Fibroblast of gingiva (primary cell): ENCODE measurements at places on chromosomes 2 and 18.

DNA sequence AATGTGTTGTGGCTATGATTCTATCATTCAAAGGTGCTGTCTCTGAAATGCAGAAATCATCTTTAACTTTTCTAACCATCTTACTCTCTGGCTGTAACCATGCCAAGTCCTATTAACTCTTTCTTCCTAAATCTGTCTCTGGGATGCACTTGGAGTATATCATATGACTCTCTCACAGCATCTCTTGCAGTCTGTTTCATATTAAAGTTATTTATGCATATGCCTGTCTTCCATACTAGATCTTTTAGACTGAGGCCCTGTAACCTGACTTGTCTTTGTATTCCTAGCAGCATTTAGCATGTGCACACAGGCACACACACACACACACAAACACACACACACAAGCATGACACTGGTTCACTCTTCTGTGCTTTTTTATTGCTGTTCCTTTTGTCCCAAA lies 320.6 kb downstream of the ETAA1 start:
- DNase-seq, result no peak

- DNase-seq, result no peak
Measured at GRCh38 chr18:58290116-58290695, 246.2 kb downstream of the NEDD4L start.

GRCh38 chr2:240569998-240570530 lies 1.8 kb downstream of the RNPEPL1 start:
- no peak for DNase-seq

DNA sequence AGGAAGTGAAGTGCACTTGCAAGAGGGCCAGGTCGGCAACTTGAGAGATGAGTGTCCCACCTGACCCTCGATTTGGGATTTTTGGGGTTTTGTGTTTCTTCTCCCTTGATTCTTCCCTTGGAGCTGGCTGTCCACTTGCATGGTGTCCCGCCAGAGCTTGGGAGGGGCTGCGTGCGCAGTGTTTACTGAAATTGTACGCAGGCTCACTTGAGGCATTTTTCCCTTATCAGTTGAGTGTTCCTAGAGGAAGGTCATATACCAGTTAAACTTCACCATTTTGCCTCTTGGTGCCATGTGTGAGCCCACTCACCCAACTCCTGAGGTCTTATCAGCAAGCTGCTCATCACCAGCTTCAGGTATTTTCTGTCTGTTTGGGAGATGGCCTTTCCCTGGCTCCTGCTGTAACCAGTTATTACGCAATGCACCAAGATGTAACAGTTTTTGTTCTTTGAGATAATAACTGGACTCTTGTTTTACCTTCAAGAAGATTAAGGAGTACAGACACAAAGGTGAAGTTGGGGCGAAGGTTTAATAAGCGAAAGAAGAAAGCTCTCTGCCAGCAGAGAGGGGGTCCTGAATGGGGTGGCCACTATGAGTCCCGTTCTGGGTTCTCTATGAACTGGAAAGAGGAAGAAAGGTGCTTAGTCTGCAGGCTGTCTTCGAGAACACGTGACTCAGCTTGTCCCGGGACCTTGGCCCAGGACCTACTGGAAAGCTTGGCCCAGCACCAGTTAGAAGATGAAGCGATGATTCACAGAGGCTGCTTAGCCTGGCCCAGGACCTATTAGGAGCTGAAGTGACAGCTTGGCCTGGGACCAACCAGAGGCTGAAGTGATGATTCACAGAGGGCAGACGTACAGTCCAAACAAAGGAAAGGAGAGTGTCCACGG lies 21.5 kb upstream of the TXNL4A start:
- DNase-seq, result peak; percentile 95

GRCh38 chr2:13040043-13040442 lies 323.3 kb downstream of the TRIB2 start:
- no peak for DNase-seq

DNA sequence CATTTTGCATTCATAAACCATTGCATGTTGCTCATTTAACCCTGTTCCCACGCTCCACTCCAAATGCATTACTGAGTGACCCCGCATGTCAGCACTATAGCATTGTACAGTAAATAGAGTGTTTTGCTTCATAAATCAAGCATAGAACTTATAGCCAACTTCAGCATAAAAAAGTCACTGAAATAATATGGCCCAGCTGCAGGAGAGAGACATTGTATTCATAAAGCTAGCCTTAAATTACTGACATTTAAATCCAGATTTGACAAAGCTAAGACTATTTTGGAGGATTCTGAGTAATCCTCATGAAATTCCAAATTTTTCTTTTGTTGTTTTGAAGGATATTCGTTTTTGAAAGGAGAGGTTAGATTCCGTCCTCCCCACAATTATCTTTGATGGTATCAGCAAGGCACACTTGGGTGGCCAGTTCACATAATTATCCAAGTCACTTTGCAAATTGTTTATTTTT lies 320.9 kb upstream of the TCF4 start:
- DNase-seq, result no peak

DNA sequence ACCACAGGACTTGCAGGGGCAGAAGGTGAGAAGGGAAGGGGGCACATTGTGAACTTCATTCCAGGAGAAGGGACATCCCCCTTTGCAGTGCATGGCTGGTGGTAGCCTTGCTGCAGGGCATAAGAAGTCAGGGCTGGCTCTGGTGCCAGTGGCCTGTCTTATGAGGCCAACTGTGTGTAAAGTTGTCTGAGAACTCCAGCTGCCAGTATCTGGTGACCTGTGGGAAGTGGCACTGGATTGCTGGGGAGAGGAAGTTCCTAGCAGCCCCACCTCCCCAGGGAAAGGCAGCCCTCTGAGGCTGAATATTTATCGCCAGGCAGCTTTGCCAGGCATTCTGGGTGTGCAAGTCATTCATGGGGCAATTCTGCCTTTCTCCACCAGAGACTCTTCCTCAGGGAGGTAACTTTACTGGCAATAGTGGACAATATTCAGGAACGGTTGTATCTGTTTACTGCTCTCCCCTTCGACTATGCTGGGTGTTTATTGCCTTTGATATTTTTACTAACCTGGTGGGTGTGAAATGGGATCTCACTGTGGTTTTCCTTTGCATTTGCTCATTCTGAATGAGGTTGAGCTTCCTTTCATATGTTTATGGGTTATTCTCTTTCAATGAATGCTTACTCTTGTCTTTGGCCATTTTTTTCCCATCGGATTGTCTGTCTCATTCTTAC lies 12.3 kb downstream of the TRPM8 start:
- no peak for DNase-seq

GRCh38 chr2:67871686-67872412 lies 191.0 kb downstream of the C1D start:
- DNase-seq, result peak; percentile 70

- DNase-seq, result no peak
Measured at GRCh38 chr2:157182204-157182709, 75.2 kb upstream of the GALNT5 start.

DNA sequence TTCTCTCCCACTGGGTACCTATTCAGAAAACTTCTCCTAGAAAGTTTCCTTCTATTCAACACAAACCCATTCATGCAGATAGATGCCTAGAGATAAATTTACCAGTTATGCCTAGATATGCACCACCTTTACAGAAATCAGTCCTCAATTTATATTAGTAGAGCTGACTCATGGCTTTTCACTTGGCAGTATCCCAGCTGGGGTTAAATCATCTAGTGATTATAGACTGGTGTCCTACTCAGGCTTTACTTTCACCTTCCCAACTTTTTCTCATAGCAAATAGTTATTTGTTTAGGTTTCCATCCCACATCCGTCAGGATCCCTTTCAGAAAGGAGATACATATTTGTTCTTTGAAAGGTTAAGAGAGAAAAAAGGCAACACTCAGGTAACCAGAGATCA lies 124.5 kb downstream of the AQP4 start:
- no peak for DNase-seq

GRCh38 chr2:218858671-218859555 lies 692 bp upstream of the WNT6 start:
- no peak for DNase-seq

- DNase-seq, result no peak
Measured at GRCh38 chr2:11346023-11346482, 1.6 kb upstream of the ROCK2 start.

DNA sequence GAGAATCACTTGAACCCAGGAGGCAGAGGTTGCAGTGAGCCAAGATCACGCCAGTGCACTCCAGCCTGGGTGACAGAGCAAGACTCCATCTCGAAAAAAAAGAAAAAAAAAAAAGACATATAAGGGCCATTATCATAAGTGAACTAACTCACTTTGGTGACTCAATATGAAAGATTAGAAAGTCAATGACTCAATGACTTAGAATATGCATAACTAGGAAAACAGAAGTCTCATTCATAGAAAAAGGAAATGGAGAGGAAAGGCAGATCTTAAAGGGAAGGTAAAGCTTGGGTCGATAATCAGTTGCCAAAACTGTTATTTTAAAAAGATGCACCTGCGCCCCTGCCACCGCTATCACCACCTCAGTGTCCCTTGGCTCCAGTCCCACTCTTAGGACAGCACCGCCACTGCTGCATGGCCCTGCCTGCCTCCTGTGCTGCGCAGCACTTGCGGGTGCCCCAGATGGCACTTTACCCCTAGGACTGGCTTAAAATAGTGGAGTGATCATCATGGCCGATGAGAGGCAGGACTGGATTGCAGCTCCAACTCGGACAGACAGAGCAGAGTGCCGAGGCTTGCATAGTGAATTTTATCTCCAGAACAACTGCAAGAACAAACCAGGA lies 54.7 kb downstream of the INO80D start:
- no peak for DNase-seq

GRCh38 chr2:162184359-162184758 lies 32.3 kb upstream of the GCG start:
- DNase-seq, result no peak

DNA sequence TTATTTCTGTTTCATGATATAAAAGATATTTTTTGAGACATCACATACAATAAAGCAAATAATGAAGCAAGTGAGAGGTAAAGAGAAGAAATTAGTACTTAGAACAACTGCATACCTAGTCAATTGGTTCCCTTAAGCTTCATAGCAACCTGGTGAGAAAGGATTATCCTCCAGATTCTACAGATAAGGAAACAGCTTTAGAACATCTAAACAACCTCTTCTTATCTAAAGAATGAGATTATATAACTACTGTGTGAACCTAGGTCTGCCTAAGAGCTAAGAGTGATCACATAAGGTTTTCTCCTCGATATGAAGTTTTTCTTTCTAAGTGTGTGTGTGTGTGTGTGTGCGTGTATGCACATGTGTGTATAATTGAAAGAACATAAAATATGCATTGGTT lies 265.1 kb downstream of the NOL4 start:
- DNase-seq, result no peak

- peak; percentile 92 for DNase-seq
Measured at GRCh38 chr2:203209538-203209937, 29.3 kb upstream of the CYP20A1 start.

DNA sequence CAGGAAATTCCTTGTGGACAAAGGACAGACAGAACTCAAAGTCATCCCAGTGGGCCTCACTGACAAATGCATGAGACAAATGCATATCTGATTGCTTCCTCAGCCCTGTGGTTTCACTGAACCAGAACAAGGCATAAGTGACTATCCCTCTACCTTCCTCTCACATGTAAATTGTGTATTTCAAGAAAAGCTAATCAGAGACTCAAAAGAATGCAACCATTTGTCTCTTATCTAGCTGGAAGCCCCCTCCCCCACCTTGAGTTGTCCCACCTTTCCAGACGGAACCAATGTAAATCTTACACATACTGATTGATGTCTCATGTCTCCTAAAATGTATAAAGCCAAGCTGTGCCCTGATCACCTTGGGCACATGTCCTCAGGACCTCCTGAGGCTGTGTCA lies 102.0 kb upstream of the TMEM200C start:
- no peak for DNase-seq

DNA sequence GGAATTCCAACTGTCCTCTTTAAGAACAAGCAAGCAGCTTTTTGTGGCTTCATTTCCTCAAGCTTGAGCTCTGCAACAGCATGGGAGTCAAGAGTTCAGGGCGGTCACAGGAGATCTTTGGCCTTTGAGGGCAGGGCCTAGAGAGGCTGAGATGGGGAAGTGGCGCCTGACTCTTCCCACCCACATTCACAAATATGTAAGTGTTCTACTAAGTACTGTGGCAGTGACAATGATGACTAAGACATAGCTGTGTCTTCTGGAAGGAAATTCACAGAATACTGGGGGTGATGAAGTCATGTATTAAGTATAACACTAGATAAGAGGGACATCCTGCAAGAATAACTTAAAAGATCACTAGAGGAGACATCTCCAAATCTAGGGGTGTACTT lies 15.0 kb downstream of the RND3 start:
- peak; percentile 68 for DNase-seq

DNA sequence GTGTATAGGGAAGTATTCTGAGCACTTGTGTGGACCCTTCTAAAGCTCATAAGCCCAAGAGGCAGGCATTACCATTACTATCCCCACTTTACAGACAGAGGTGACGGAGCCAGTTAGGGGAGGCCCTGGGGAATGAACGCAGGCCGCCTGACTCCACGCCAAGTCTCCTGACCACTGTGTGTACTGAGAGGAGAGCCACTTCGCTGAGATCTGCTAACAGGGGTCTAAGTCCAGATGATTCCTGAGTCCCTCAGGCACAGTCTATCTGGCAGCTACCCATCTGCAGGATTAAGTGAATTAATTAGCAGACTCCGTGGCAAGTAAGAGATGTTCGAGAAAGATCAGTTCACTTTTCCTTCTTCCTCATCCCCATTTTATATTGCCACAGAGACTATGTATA lies 13.7 kb downstream of the CYB5A start:
- no peak for DNase-seq

DNA sequence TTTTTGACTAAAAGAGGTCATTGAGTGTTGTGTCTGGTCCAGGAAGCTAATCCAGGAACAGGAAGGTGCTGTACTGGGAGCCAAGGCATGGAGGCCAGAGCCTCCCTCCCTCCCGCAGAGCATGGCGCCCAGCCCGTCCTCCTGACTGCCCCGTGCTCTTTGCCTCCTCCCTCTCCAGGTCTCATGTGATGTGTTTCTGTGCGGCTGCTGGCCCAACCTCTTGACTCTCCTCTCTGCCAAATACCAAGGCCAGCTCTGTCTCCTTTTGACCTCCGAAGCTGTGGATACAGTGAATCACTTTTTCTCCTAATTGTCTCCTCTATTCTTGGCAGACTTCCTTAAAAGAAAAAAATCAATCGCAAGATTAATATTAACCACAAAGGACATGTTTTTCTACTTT lies 284.1 kb downstream of the PHLPP1 start:
- DNase-seq, result peak; percentile 33

DNA sequence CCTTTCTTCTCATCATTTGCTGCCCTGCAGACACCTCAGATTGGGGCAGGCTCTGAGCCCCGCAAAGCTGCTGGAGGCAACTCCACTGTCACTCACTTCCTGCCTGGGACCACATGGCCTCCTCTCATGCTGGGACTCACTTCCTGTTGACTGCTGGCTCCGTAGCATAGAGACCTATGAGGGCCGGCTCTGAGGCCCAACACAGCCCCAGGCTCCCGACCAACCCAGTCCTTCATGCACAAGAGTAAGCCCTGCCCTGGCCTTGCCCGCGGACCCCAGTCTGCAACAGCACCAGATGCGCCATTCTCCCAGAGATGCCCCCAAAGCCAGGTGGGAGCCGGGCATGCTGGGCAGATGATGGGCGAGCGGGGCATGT lies 55.7 kb downstream of the DNMT3A start:
- DNase-seq, result no peak

DNA sequence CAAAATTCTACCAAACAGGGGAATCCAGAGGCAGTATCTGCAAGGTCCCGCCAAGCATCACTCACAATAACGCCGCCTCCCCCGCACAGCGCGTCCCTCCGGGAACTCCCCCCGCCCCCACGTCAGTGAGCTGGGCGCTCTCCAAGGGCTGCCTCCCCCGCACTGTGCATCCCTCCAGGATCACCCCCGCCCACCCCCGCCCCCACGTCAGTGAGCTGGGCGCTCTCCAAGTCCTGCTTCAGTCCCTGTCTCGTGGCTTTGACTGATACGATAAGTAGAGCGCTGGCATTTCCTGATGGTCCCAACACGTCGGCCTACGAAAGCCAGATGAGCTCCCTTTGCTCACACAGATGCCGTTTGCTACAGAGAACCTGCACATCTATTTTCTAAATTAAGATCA lies 130.7 kb upstream of the TPO start:
- no peak for DNase-seq
